Inflammatory macrophage treated with lipopolysaccharide for 4 hours (primary cell): ENCODE measurements at places on chromosomes 16 and 17.
A peak's percentile ranks its signal among the peaks of the same experiment; 100 is the strongest.

- DNase-seq, result peak; percentile 44
Measured at GRCh38 chr17:20925091-20925490, 117.7 kb downstream of the USP22 start.

DNA sequence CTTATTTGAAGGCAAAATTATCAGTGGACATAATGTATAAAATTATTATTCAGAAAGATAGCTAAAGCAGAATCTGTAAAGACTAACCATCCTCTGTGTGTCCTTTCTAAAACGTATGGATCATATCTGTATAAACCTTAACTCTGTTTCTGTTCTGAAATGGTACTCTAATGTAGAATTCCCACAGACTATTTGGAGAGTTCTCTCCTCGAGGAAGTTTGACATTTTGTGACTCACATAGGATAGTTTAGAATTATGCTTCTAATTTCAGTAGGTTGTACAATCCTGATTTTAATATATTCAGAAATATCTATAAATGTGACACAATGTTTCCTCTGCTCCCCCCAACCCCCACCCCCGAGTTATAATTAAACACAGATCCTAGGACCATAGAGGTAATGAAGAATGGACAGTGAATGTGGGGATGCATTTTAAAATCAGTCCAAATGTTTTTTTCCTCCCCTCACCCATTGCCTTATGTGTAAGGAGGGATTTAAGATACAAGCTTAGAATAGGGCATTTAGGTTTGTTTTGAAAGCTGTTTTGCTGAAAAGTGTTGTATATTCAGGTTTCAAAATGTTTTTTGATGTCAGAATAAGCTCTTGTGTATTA lies 66.8 kb downstream of the BCAS3 start:
- DNase-seq, result no peak

DNA sequence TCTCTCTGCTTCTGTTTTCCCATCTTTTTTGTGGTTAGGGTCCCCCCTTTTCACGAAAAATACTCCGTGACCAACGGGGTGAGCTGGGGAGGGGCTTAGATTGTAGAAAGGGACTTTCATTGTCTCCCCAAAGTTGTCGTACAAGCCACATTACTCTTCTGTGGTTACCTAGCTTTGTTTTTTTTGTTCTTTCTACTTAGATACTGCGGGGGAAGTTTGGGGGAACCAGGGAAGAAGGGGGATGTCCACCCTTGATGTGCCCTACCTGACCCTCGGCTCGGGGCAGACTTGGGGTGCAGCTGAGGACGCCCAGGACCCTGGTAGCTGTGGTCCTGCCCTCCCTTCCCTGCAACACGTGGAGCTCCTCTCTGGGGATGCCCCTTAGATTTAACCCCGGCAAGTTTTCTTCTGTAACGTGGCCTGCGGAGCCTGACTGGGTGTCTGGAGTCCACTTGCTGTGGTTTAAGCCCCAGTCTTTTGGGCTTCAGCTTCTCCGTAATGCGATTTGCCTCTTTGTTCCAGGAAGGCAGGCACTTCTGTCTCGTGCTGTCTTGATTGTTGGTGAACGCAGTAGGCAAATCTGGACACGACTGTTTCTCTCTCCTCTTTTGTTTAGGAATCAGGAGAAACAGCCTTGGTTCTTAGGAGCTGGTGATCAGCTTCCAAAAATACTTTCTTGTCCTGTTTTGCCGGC lies 892 bp downstream of the ABCC1 start:
- DNase-seq, result peak; percentile 47

DNA sequence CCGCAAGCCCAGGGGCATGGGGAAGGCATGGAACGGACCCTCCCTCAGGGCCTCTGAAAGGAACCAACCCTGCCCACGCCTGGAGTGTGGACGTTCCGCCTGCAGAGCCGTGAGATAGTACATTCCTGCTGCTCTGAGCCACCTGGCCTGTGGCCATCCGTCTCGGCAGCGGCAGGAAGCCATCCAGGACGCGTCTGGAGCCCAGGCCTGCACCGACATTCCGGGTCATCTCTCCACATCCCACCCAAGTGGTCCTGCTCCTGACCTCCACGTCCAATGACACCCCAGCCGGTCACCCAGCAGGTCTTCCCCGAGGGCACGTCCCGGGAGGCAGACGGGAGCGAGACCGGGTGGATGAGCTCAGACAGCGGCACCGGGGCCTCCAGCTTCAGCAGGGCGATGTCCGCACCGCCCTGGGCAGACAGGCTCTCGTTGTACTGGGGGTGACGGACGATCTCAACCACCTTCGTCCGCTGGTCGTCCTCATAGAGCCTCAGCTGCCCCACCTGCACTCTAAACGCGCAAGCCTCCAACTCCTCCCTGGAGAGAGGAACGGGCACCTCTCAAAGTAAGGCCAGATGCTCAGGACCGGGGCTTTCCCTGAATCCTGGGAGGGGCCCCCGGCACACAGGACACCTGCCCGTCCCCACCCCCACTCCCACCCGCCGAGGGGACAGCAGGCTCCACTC lies 21.3 kb upstream of the UBE2I start:
- DNase-seq, result no peak

GRCh38 chr16:14658063-14658462 lies 25.3 kb downstream of the BFAR start:
- peak; percentile 1 for DNase-seq
